ENCODE measurements at places on chromosomes 4 and X.

DNA sequence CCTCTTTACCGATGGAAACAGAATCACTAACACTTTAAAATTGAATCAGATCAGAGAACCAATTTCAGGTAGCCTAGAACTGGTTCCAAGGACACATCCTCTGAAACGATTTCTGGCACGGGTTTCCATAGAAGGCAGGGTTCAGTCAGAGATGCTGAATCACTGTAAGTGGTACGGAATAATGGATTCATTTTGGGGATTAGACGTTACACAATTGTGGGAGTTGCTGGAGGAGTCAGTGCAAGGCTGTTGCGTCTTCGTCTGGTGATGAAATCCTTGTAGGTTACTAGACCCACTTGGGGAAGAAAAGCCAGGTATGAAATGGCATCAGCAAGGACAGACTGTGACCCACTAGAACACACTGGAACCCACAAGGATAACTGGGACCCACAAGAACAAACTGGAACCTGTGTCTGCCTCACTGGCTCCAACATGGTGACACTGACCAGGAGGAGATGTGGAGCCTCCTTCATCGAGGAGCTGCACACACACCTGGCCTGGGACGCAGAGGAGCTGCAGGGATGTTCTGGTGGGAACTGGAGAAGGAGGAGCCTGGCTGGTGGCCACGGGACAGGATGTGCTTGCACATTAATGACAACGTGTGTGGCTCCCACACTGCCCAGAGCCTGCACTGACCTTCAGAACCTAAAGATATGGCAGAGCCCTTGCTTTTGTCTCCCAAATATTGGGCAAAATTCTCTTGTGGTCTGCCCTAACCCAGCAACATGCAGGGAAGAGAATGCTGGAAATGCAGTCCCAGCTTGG is 105.1 kb downstream of the TRAPPC11 start:
- DNase-seq = no peak

GRCh38 chr4:36763814-36764213 is 480.7 kb upstream of the NWD2 start:
- no peak for DNase-seq

- no peak for DNase-seq
Measured at GRCh38 chr4:158588777-158589176, 67.1 kb downstream of the RXFP1 start.

- DNase-seq = no peak
Measured at GRCh38 chrX:6989858-6990257, 157.7 kb upstream of the STS start.

Data from activated naive CD8-positive, alpha-beta T cell treated with anti-CD3 and anti-CD28 coated beads, Interleukin-2, amount 50 U/mL, for 16 hours (primary cell).